ENCODE measurements at places on chromosomes 2 and 18.

DNA sequence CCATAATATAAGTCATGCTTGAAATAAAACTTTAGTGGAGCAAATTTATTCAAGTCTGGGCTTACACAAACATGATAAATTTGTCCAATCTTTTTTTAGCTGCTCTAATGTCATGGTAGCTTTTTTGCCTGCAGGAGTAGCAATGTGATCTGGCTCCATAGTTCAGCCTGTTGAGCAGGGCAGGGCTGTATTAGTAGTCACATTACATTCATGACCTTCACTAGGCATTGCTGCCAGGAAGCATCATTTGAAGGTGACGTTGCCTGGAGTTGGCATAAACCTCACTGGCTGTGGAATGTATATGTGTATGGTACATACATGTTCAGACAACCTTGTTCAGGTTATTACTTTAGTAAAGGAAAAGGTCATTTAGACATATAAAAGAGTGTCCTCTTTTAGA lies 76.6 kb downstream of the CCDC85A start:
- DNase-seq: no peak

DNA sequence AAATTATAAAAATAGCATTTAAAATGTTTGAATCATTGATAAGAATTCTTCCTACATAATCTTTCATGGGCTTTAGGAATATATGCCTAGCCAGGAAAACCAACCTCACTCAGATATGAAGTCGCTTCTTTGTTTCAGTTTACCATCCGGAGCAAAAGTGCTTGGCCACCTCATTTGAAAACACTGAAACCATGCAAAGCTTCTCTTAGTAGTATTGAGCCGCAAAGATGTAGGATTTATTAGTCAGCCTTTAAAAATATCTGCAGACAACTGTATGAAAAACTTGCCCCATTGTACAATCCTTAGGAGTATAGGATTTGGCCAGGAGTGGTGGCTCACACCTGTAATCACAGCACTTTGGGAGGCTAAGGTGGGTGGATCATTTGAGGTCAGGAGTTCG lies 24.3 kb upstream of the GPD2 start:
- DNase-seq: no peak

- peak; percentile 8 for DNase-seq
Observed at GRCh38 chr2:201130524-201131186, 14.7 kb downstream of the CFLAR start.

- DNase-seq: no peak
Observed at GRCh38 chr2:238169048-238169707, 10.4 kb downstream of the ERFE start.

DNA sequence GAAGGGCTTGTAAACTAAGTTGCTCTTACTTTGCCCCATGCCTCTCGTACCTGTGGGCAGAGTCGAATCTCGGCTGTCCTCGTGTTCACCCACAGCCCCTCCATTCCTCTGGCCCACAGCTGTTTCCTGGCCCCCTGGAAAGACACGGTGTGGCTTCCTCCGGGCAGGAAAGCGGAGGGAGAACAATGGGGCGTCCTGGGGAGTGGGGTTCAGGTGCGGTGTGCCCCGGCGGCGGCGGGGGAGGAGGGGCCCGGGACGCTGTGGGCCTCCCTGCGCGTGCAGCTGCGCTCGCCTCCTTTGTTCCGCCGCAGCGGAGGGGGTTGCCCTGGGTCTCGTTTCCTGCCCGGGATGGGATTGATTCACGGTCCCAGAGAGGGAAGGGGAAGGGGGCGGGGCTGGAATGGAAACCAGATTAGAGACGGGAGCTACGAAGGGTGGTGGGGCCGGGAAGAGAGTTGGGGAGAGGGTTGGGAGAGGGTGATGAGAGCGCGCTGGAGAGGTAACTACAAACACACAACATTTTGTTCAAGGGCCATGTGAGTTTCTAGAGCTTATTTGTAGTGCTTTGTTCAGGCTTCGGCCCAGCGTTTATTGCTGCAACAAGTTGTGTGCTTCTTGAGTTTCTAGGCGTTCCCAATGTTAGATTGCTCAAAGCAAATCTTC lies 796 bp downstream of the MYO1B start:
- DNase-seq: peak; percentile 73

DNA sequence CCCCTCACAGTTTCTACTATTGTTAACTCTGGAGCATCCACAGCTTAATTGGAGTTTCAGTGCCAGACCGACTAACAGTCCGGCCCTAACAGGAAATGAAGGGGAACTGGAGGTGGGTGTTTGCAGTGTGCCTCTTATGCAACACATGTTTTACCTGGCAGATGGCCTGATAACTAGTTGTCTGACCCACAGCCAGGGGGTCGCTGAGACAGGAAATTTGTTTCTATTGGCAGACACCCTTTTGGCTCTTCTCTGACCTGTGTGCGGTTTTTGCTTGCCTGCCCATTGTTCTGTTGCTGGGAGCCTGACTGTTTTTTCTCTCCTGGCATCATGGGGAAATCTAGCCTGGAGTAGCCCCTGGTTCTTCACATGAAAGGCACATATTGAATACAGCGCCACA lies 1329.8 kb downstream of the DSC3 start:
- no peak for DNase-seq

GRCh38 chr2:217669831-217670230 lies 333.0 kb downstream of the TNS1 start:
- no peak for DNase-seq

- DNase-seq: no peak
Observed at GRCh38 chr18:50611529-50611941, 51.6 kb downstream of the MAPK4 start.

DNA sequence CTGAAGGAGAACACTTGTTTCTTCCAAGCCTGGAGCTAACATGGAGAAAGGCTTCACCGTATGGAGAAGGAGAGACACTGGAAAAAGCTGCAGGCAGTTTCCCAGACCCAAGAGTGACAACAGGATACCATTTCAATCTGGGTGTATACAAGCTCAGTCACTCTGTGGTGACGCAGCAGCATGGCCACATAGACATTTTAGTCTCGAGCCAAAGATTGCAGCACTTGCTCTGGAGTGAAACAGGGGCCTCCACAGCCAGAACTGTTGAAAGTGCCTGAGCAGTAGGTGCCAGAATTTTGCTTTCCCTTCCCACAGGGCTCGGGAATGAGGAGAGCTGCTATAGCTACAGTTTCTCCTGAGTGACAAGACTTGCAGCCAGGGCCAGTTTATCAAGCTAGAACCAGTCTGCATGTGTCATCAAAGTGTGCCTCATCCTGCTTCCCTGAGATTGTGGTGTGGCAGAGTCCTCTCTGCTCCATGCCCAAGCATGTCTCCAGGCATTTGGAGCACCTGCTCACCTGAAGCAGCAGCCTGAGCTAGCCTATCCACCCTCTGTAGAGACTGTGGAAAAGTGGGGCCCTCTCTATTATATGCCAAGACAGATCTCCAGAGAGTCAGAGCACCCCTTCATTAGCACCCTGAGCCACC lies 234.6 kb upstream of the CDH19 start:
- no peak for DNase-seq

DNA sequence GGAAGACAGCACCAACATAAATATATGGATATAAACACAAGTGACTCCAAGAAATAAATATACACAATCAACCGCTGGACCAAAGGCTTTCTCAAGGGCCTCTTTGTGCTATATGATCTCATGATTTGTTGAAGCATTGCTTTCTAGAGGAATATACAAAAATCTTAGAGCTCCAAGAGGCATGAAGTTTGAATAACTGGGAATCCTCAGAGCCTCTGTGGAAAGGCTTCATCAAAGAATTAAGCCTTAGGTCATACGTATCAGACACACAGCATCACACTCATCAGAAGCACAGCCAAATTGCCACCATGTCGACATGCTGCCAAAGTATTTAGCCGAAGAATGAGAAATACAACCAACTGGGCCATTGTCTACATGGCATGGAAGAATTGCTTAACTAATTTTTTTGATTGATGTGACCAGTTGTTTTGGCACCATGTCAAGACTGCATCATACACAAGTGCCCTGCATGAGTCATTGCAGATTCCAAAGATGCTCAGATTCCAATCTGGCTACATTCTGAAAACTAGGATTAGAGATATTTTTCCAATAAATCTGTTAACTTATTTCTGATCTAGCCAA lies 860.6 kb upstream of the ZEB2 start:
- peak; percentile 69 for DNase-seq

DNA sequence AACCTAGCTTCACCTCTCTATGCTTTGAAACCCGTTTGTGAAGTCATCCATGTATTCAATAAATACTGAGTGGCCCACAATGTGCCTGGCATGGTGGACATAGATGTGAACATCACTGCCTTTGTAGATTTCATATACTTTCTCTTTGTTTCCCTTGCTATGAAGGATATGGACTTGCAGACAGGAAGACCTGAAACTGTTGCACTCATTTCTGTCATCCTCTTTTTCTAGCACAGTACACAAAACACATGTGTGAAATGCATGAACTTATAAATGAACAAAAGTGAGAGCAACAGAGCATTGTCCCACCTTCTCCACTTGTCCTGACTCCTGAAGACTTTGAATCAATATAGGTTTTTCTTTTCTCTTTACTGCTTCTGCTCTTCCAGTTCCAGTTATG lies 249.4 kb upstream of the LINC00305 start:
- DNase-seq: no peak

DNA sequence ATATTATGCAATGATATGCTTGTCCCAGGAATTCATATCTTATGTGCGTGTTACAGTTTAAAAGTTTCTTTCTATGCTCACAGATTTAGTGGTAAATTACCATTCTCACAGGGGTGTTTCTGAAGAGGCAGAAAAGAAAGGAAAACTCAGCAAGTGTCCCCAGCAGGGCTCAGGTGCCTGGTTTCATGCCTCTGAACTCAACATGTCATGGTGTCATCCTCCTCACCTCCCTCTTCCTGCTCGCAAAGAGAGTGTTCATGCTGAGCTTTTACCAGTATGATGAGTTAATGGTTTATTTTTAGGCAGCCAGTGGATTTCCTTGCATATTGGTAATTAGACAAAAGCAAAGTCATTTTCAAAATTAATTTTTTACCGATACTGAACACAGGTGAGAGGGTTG lies 492.9 kb upstream of the ZEB2 start:
- no peak for DNase-seq

DNA sequence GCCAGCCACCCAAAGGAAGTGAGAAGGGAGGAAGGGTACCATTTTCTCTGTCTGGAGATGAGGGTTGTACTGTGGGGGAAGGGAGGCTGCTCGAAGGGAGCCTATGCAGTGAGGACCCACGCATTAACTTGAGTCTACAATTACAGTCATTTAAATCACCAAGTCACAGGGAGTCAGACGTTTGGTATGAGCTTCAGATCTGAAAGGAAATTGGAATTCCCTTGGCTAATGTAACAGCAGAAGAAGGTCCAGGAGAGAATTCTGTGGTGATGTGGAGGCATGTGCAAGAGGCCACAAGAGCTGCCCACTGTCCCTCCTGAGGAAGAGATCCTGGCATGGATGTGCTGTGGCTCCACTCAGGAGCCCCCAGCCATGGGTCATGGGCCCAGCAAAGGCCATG lies 22.5 kb downstream of the DAPL1 start:
- DNase-seq: no peak

DNA sequence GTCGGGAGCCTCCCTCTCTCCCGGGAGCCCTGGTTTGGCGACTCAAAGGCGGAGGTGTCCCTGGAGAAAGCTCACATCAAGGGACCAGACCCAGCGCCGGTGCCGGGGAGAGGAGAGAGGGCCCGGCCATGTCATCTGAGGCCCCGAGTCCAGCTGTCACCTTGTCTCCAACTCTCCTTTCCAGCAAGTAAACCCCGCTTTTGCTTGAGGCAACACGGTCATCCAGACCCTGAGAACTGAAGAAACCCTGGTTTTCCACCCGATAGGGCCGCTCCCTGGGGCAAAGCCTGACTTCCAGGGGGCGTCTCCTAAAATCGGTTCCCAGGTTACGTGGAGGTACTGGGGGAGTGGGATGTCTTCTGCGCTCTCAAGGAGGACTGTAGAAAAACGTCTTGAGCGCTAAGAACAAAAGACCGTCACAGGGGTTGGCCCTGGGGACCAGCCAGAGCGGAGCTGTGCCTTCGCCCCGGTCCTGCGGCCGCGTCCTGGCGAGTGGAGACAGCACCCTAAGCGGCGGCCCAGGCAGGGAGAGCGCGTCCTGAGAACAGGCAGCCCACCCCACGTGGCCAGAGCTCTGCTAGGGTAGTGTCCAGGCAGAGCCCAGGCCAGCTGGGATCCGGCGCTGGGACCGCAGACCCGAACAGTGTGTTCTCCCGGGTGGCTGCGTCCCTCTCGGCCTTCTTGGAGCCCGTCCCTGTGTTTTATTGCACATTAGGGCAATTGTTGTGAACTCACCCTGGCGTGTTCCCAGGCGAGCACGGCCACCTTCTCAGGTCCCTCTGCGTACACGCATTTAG lies 55.7 kb downstream of the TMEM18 start:
- DNase-seq: no peak

DNA sequence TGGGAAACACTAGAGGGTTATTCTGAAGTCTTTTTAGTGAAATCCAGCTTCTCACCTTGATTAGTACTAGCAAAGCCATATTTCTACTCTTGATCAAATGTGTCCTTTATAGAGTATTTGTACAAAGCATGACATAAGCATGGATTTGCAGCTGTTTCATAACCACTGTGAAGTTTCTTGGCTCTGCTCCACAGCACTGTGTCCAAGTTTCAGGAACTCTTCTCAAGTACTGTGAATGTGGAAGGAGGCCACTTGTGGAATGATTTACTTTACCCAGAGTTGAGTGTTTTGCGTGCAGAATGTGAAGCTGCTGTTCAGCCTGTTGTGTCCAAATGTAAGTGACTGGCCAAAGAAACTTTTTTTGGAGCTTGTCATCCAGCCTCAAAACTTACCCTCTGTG lies 16.2 kb upstream of the MAPRE2 start:
- DNase-seq: no peak

- no peak for DNase-seq
Observed at GRCh38 chr2:212030709-212031108, 507.9 kb downstream of the ERBB4 start.

GRCh38 chr2:238098901-238099713 lies 1.0 kb upstream of the ESPNL start:
- DNase-seq: no peak

GRCh38 chr18:76619621-76620315 lies 124.7 kb upstream of the ZNF516 start:
- DNase-seq: peak; percentile 8

DNA sequence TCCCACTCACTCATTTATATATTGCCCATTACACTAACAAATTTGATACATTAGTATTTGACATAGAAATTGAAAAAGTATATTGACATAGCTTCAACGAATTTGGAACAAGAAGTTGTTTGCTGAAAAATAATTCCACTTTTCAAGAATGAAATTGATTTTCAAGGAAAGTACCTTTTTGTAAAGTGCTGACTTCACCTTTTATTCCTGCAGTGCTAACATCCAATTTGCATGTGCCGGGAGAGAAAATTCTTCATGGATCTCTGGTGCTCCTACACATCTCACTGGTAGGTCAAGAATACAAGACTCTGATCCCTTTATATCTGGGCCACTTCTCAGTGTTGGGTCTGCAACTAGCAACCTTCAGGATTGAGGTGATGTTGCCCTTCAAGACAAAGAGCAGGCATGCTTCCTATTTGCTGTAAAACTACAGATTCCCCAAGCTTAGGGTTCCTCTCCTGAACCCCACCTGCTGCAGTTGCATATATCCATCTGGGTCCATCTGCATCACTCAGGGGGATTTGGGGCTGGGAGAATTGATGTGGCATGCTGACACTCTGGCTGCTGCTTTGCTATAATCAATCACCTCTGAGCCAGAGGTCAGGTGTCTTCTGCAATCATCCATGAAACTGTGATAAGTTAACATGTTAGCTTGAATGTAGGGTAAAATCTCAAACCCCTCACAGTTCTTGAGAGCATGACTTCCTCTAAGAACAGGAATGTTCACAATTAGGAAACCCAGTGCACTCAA lies 108.4 kb upstream of the TTN start:
- DNase-seq: no peak

GRCh38 chr18:51076503-51076902 lies 46.5 kb downstream of the SMAD4 start:
- DNase-seq: no peak

GRCh38 chr2:202270487-202270886 lies 4.9 kb downstream of the NOP58 start:
- DNase-seq: no peak
